Amygdala (tissue), 56 donors: ENCODE measurements at places on chromosomes 16 and 17.

GRCh38 chr17:6166492-6167179, 96.5 kb downstream of the WSCD1 start:
- DNase-seq, result no peak

DNA sequence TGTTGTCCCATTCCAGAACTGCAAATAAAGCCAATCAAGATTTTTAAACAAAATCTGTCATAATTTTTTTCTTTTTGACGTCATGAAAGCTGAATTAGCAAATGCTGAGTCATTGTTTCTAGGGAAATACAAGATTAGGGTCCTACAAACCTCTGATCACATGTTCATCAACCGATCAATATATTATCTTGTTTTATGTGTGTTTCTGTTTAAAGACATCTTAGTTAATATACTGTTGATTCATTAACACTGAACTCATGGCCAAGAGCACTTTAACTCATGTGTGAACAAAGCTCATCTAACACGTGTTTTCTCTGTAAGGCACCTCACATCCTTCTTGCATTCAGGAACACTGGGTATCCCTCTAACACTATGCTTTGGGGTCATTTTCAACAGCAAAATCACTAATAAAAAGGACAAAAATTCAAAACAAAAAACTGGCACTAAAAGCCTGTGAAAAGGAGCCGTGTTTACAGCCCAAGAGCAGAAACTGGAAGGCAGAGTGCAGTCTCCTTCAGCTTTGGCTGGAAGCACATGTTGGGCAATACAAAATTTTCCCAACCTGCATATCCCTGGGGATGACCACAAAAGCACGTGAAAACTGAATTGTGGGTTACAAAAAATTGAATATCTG, 102.5 kb downstream of the PARN start:
- DNase-seq, result no peak

- no peak for DNase-seq
These were observed 13.5 kb downstream of the NSRP1 start for GRCh38 chr17:30130121-30130520.

- DNase-seq, result no peak
These were observed 10.6 kb upstream of the AATK start for GRCh38 chr17:81176666-81177065.

DNA sequence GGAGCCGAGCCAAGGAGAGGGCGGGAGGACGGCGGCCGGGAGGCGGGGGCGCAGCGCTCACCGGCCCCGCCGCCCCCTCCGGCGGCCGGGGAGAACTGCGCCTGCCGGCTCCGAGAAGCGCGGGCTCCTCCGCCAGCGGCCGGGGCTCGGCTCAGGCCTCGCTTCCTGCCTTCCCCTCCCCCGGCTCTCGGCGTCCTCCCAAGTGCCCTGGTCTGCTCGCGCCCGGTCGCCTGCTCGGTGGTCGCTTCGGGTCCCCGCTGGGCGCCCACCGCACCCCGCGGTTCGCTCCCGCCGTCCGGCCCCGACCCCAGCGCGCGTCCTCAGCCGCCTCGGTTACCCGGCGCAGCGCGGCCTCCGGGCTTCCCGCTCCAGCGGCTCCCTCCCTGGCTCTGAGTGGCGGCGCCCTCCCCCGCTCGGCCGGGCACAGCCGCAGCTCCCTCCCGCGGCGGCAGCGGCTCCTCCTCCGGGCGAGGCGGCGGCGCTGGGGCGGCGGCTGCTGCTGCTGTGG, 313 bp downstream of the UBTF start:
- no peak for DNase-seq

GRCh38 chr16:17138801-17139200, 332.0 kb downstream of the XYLT1 start:
- DNase-seq, result no peak

DNA sequence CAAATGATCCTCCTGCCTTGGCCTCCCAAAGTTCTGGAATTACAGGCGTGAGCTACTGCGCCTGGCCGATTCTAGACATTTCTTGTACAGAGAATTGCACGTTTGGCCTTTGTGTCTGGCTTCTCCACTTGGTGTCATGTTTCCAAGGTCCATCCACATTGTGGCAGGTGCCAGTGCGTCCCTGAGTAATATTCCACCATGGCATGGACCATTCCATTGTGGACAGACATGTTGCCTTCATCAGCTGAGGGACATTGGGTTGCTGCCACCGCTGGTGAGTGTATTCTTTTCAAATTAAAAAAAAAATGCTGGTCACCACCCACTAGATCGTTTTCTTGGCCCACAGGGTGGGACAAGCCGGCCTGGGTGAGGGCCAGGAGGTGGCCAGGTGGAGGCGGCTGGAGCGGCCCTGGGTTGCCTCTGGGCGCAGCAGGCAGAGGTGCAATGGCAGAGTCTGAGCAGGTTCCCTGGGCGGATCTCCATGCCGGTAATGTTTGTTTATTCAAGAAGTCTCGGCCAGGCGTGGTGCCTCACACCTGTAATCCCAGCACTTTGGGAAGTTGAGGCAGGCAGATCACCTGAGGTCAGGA, 274.1 kb downstream of the SEC14L1 start:
- no peak for DNase-seq

DNA sequence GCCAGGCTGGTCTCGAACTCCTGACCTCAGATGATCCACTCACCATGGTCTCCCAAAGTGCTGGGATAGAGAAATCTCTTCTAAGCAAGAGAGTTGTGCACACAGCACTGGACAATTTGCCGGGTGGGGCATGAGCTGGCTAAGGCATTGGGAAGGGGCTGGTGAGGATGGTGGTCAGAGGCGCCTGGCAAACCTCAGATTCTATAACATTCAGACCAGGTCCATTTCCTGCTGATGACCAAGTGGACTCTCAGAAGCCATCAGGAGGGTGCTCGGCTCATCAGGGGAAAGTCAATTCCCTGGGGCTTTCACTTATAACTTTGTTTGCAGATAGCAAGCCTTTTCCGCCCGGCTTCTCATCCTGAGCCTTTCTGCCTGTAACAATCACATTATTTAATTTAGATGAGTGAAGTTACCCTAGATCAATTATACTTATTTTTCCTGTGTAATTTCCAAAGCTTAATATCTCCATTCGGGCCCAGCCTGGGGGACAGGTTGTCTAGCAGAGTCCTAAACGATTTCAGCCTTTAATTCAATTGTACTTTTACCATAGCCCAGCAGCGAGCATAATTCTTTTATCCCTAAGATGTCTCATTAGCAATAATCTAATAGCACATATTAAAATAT, 15.0 kb upstream of the SLC6A2 start:
- DNase-seq, result no peak

GRCh38 chr17:73283841-73284282, 22.2 kb upstream of the CPSF4L start:
- no peak for DNase-seq

GRCh38 chr16:10579965-10580882, at the start of gene EMP2:
TSS of gene EMP2 (minus strand) at chr16:10580598. CDS start at chr16:10547617, 32,981 bp downstream.
- DNase-seq, result peak; percentile 12

- no peak for DNase-seq
These were observed 28.8 kb downstream of the RNF43 start for GRCh38 chr17:58388302-58389190.

DNA sequence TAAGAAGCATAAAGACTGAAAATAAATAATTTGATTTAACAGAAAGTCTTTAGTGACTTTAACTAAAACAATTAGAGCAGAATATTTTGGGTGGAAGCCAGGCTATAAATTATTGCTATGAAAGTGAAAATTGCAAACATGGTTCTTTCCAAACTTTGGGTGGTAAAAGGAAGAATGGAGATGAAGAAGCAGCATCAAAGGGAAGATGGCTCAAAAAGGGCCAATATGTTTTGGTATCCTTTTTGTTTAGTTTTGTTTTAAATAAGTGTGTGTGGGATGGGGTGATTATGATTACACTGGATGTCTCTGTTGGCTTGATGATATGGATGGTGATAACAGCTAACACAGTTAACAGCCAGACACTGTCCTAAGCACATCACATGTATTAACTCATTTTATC, 153.7 kb downstream of the CYB561 start:
- no peak for DNase-seq

- no peak for DNase-seq
These were observed 72.2 kb downstream of the RPGRIP1L start for GRCh38 chr16:53631236-53632025.

DNA sequence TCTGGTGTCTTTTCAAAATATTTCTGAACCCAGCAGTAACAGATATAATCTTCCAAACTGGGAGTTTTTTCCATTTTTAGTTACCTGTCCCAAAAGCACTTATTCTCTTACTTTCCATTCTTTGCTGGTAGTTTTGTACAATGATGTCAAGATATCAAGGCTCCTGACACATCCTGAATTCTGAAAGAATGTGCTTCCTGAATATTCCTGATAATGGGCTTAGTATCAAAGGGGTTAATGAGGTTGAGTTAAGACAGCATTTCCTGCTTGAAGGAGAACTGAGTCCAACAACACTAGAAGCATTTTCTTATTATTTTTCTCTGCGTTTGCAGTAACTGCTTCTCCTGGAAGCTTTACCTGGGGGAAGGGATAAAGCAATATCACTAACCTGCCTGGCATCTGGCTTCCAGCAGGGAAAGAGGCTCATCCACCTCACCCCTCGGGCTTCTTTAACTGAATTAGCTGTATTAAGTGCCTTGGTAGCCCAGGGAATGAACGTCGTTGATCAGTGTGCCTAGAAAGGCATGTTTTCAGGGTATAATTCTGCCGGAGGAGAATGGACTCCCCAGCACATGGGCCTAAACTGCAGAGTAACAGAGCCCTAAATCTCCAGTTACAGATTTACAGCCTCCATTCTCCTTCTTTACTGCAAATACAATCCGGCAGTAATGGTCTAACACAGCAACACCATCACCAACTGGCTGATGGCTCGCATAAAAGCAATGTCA, 134.4 kb downstream of the SNX11 start:
- DNase-seq, result no peak

DNA sequence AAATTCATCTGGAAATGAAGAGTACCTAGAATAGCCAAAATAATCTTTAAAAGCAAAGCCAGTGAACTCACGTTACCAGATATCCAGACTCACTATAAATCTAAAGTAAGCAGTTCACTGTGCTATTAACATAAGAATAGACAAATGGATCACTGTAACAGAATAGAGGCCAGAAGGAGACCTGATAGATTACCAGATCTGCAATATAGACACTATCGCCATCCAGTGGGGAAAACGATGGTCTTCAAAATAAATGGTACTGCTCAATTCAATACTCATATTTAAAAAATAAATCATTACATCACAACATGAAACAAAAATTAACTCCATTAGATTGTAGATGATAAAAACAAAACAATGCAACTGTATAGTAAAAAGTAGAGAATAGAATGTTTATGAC, 158.6 kb upstream of the CDH8 start:
- no peak for DNase-seq

GRCh38 chr17:19017401-19017800, 12.8 kb upstream of the FAM83G start:
- DNase-seq, result no peak

GRCh38 chr16:29877266-29877961, 14.4 kb upstream of the CDIPT start:
- peak; percentile 21 for DNase-seq

- no peak for DNase-seq
These were observed 235.8 kb upstream of the NLRP1 start for GRCh38 chr17:5819921-5820685.

- no peak for DNase-seq
These were observed 33.0 kb downstream of the C16orf95 start for GRCh38 chr16:87284183-87284582.

- no peak for DNase-seq
These were observed 216.7 kb downstream of the RPTOR start for GRCh38 chr17:80761110-80761871.

DNA sequence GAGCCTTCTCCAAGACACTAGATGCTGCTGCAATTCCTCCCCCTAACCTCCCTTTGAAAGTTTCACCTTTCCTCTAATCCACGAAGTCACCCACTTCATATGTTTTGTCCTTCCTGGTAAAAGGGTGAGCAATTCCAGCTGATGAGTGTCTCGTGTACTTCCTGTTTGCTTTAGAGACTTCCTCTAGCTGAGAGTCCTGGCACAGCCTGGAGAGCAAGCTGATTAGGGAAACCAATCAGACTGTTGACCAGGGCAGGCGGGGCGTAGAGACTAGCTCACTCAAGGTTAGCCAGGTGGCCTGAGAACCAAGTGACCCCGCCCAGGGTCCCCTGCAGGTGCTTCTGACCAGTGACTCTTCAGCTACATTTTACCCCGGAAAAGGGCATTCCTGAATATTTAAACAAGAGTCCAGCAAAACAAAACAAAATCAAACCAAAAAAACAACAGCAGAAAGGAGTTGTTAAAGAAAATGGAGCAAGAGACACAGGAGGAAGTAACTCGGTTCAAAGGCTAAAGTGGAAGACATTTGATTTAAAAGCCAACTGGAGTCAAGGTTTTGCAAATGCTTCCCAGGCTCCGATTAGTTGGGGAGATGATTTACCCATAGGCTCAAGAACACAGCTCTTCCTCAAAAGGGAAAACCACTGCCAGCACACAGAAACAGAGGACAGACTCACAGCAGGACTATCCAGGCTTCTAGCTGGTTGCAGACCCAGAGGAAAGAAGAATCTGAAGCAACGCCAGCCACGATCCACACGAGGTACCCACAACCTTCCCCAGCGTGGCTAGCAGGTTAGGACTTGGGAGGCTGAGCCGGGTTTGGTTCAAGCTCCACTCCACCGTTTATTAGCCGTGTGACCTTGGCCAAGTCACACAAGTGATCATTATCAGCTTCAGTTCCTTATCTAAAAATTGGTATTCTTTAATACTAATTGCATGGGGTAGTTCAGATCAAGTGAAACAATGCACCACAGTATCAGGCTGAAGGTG, 13.4 kb downstream of the HSPB9 start:
- no peak for DNase-seq

- DNase-seq, result no peak
These were observed 21.8 kb upstream of the ZNF469 start for GRCh38 chr16:88360999-88361398.

DNA sequence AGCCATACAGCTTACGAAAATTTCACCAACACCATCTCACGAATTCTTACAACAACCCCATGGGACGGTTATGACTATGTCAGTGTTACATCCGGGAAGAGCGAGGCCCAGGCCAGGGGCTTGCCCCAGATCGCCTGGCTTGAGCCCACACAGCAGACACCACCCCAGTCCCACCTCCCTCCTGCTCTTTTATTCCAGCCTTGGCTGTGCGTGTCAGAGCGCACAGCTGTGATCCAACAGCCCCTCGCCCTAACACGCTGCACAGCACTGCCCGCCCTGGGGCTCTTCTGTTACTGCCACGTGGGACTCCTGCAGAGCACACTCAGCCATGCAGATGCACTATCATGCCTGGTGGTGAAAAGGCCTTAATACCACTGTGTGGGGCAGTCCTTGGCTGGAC, 127.9 kb downstream of the ENGASE start:
- DNase-seq, result no peak

DNA sequence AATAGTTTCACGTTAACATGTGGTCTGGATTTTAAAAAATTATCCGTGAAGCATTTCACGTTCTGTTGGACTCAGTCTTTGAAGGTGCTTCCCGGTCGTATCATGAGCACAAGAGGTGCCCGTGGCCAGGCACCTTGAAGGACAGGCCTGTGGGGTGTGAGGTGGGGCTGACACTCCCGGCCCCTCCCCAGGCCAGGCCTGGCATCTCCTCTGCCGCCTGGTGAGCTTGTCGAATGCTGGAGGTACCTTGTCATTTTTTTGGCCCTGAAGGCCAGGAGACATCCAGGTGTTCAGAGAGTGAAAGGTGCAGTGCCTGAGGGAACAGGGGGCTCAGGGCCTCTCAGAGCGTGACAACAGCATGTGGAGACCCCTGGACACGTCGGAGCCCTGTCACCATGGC, 11.7 kb downstream of the ZNF469 start:
- DNase-seq, result no peak

- DNase-seq, result peak; percentile 78
These were observed 7.5 kb downstream of the EPOP start for GRCh38 chr17:38667099-38667786.
